Left lobe of liver (tissue), 2 donors: ENCODE measurements at places on chromosomes 4 and X.

DNA sequence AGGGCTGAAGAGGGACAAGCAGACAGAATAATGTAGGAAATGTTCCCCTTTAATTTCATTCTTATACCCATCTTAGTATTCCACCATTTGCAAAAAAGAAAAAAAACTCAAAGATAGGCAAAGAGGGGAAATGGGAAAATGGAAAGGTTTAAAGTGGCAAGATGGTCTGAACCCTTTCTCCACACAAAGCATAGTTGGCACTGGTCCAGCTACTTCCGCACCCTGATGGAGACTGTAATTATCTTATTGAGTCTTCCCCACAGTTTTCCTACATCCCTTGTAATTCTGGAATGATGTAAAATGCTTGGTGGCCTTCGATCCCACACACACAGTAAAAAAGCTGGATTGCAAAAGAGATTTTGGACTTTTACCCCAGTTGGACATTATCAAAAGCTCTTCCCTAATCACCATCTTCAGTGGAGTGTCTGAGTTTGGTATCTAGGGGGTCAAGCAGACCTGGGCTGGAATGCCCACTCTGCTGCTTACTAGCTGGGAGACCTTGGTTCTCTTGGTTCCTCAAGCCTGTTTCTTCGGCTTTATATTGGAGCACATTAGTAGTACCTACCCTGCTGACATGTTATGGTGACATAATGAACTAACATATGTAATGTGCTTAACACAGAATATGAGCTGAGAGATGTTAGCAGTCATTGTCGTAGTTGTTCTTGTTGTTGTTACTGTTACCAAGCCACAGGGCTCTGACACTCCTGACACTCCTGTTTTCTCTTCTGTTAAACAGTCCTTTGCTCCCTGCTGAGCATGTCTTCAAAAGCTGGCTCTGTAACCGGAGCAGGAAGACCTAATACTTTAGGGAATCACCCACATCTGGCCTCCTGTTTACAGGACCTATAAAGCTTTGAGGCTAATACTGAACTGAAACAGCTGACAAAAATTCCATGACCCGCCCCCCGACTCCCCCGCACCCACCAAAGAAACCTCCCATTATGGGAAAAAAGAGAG lies 4.7 kb downstream of the SRPX2 start:
- no peak for DNase-seq

- DNase-seq, result no peak
Observed at GRCh38 chrX:111071542-111072277, 24.3 kb upstream of the PAK3 start.

GRCh38 chrX:30654989-30655607 lies 1.9 kb downstream of the GK start:
- DNase-seq, result peak; percentile 46

DNA sequence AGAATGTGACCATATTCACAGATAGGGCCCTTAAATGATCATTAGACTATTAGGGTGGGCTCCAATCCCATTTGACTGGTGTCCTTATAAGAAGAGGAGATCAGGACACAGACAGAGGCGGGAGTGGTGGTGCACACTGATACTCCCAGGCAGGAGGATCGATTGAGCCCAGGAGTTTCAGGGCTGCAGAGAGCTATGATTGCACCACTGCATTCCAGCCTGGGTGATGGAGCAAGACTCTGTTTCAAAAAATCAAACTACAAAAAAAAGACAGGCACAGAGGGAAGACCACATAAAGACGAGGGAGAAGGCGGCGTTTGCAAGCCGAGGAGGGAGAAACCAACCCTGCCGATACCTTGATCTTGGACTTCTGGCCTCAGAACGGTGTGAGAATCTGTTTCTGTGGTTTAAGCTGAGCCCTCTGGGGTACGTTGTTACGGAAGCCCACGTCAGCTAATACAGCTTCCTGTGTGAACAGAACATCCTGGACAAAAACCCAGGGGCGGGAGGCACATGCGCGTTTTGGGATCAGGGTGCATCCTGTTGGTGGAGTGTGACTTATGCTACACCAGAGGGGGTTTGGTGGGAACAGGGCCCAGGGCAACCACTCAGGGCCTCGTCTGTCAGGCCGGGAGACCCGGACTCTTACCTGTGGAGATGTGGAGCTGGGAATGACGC lies 211.8 kb upstream of the PSAPL1 start:
- DNase-seq, result no peak

GRCh38 chr4:80071604-80072227 lies 1.3 kb downstream of the ANTXR2 start:
- DNase-seq, result no peak

- DNase-seq, result no peak
Observed at GRCh38 chr4:169621731-169622492, 1.5 kb downstream of the CLCN3 start.

GRCh38 chrX:41293269-41293668 lies 40.7 kb upstream of the DDX3X start:
- no peak for DNase-seq

DNA sequence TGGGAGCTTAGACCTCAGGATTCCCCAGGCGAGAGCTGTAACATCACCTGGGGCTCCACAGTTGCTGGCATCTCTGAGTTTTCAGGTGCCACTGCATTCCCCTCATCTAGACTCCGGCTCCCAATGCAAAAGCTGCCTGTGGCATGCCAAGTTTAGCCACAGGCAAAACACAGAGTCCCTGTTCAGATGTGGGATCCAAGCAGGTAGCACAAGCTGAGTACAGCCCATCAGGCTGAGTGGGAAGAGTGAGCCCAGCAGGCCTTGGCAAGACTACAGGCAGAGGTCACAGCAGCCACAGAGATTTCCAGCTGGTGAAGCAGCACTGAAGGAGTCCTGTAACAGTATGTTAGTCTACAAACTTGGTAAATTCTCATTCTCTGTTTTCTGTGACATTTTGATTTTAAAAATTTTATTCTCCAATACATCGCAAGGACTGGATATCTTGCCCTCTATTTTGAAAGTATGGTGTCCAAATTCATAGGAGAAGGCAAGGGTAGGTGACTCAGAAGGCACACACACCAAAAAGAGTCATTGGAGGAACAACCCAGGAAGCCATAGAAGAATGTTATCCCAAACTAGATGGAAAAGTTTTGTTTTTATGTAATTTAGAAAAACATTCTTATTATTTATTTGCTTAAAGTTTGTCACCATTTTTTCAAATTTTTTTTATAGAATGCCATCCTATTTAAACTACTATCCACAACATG lies 13.6 kb upstream of the CXCL2 start:
- no peak for DNase-seq

DNA sequence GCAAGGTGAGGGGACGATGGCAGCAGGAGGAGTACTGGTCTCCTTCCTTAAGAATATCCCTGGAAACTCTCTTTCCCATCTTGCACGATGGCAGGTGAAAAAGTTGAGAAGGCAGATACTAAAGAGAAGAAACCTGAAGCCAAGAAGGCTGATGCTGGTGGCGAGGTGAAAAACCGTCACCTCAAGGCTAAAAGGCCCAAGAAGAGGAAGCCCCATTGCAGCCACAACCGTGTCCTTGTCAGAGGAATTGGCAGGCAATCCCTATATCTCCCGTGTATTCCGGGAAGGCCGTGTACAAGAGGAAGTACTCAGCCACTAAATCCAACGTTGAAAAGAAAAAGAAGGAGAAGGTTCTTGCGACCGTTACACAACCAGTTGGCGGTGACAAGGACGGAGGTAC lies 40.0 kb downstream of the CRLF2 start:
- no peak for DNase-seq

GRCh38 chrX:36334572-36334971 lies 415.0 kb downstream of the CFAP47 start:
- no peak for DNase-seq

DNA sequence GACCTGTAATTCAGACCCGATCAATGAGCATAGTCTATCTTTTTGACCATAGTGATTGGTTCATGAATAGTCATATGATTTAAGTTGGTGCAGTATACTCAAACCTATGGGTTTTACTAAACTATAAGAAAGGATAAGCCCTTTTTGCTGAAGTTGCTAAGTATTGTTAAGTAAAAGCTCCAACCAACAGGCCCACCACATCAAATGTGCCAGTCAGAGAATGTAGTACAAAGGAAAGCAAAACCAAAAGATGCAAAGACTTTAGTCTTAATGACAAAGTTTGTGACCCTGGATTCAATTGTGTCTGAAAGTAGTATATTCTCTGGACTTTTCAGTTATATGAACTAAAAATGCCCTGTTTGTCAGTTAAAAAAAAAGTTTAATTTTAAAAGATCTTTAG lies 208.1 kb upstream of the TET2 start:
- DNase-seq, result no peak

GRCh38 chrX:63506320-63506719 lies 155.2 kb upstream of the SPIN4 start:
- no peak for DNase-seq

DNA sequence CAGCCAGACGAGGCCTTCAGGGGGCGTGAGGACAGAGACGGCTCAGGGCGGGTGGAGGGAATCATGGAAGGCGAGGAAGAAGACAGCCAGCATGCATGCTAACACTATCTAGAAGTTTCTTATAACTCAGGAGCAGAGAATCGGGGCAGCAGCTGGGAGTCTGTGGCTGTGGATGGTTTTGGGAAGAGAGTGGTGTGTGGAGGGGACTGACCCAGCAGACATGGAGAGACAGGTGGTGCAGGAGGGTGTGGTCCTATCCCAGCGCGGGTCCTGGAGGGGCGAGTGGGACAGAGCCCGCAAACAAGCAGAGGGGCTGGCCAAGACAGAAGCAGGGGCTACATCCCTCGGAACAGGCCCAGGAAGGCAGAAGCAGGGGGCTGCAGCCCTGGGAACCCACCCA lies 192.1 kb downstream of the AFAP1 start:
- no peak for DNase-seq

GRCh38 chr4:135184715-135185114 lies 983.1 kb upstream of the PABPC4L start:
- DNase-seq, result no peak

DNA sequence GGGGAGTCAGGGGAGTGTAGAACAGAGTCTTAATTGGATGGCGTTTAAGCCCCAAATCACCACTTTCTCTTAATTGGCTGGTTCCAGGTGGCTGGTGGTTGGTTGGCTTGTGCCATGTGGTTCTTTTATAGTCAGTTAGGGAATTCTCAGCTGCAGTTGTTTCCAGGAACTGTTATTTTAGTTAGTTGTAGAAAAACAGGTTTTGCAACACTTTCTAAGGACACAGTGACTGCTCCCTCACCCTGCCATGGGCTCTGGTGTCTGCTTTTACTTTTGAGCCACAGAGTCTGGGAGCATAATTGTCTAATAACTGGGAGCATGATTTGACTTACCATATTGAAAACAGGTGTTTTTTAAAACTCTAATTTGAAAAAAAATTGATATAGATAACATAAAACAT lies 75.8 kb upstream of the PCDH18 start:
- DNase-seq, result no peak

DNA sequence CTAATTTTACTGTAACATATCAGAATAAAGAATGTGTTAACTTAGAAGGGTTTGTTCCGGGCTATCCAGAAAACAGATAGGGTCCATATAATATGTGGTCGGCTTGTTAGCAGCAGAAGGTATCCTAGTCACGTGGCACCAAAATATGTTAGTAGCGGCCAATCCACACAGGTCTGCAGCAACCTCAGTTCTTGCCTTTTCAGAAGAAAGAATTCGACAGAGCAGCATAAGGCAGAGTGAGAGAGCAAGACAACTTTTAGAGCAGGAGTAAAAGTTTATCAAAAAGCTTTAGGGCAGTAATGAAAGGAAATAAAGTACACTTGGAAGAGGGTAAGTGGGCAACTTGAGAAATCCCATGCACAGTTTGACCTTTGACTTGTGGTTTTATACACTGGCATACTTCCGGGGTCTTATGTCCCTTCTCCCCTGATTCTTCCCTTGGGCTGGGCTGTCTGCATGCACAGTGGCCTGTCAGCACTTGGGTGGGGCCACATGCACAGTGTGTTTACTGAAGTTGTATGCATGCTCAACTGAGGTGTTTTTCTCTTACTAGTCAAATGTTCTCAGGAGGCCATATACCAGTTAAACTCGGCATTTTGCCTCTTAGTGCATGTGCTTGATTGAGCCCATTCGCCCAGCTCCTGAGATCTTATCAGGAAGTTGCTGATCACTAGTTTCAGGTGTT lies 37.0 kb upstream of the ABCG2 start:
- no peak for DNase-seq

DNA sequence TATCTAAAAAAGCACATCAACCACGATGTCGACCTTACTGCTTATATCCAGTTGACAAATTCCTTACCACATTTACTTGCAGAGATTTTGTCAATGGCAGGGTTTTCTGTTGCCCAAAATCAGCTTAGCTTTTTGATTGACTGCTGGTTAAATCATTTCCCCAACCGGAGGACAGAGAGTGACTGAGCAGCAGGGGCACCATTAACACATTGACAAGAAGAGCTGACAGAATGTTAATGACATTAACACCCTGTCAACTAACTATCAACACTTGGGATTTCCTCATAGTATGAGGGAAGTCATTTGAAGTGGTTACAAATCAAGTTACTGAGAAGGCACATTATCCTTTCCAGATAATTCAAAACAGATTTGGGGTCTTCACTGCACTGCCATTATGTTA lies 368.4 kb downstream of the RPA4 start:
- DNase-seq, result no peak

- no peak for DNase-seq
Observed at GRCh38 chr4:44558031-44558605, 93.3 kb downstream of the YIPF7 start.

DNA sequence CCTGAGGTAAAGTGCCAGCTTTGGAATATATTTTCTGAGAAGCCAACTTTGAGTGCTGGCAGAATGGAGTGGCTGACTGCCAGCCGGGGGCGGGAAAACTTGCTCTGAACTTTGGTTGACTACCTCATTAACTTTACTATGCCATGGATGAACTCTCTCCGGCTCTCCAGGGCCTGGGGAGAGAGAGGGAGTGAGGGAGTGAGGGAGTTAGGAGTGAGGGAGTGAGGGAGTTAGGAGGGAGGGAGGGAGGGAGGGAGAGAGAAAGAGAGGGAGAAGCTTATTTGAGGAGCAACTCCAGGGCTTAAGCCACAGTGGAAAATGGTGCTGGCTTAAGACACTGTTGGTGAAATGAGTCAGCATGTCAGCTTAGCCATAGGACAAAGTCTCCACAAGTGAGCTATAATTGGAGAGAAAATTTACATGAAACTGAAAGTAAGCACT lies 280.9 kb upstream of the RPS6KA3 start:
- DNase-seq, result peak; percentile 76

DNA sequence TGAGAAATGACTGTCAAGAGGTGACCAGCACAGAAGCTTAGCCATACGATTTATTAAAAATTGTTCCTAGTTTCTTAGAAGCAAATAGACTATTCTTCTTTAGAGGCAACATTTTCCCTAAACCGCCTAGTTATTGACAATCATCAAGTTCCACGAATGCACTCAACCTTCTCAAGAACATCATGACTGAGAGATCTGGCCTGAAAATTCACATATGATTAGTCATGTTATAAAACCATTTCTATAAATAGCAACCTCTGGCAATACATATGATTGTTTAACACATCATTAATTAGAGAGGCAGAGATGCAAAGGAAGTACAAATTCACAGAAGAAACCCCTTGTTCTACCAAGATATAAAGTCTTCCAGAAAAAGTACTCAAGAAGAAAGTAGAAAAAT lies 6.7 kb downstream of the NUP62CL start:
- no peak for DNase-seq

DNA sequence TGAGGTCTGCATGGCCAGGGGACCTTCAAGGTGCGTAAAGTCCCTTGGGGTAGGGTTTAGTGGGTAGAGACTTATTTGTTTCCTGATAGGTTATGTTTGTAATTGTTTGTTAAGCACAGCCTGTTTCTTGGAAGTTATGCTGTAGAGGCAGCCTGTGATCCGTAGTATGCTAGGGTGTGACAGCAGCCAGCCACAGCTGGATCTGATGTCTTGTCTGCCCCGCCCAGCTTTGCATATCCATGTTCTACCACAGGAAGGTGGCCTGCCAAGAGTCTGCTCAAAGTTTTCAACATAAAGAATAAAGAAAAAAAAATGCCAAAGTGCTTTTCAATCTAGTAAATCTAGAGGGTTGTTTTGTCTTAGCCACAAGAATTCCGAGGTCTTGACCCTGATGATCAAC lies 19.1 kb upstream of the PRRG3 start:
- DNase-seq, result no peak
